ENCODE measurements at places on chromosomes 7 and 10.

- no peak for DNase-seq
Observed at GRCh38 chr7:142884286-142884640, 1.3 kb downstream of the TRPV6 start.

GRCh38 chr10:85915245-85915846, 451.2 kb downstream of the GRID1 start:
- no peak for DNase-seq

- DNase-seq = no peak
Observed at GRCh38 chr10:100873827-100874326, 38.9 kb upstream of the SLF2 start.

GRCh38 chr10:44950326-44951225, 9.0 kb upstream of the RASSF4 start:
- DNase-seq = no peak

DNA sequence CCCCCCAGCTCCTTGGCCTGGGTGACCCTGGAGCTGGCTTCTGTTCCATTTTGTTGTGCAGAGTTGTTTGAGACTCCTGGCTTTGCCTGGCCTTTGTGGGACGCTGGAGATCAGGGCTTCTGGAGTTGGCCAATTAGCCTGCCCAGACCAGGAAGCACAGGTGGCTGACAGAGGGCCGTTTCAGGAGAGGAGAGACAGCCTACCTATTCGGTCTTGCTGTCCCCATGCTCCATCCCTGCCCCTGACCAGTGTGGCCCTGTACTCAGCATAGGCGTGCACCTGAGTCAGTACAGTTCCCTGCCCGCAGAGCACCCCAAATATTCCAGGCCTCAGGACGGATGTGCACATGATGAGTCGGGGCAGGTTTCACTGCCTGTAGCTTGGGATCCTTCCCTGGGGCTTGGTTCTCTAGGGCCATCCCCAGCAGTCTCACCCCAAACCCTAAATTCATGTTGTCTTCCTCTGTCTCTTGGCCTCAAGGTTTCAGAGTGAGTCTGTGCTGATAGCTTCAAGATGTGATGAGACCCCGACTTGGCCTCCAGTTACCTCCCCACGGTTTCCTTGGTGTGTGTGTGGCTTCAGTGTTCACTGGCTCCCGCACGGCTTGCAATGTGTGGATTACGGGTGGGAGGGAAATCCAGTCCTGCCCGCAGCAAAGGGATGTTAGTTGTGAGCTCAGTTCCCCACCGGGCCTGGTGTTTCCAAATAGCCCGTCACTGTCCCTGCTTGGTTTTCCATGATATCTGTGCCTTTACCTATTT, 44.7 kb downstream of the HTRA1 start:
- DNase-seq = no peak

DNA sequence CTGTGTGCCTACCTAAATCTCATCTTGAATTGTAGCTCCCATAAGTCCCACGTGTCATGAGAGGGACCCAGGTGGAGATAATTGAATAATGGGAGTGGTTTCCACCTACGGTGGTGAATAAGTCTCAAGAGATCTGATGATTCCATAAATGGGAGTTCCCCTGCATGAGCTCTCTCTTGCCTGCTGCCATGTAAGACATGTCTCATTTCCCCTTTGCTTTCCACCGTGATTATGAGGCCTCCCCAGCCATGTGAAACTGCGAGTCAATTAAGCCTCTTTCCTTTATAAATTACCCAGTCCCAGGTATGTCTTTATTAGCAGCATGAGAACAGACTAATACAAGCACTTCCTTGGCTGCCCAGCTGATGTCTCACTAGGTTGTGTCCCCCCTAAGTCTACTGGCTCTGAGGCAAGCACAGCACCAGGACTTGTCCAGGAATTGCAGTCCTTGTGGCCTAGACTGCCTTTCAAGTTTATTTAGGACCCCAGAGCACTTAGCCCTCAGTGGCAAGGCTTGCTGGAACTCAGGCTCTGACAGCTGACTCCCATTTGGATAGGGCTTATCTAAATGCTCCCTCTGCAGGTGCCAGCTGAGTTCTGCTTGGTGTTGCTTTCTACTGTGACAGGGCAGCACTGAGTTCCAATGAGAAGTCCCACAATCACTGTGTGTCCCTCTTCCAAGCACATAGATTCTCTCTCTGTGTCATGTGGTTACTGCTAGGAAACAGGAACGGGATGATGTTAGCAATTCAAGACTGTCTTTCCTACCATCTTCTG, 59.0 kb upstream of the TAS2R16 start:
- no peak for DNase-seq

DNA sequence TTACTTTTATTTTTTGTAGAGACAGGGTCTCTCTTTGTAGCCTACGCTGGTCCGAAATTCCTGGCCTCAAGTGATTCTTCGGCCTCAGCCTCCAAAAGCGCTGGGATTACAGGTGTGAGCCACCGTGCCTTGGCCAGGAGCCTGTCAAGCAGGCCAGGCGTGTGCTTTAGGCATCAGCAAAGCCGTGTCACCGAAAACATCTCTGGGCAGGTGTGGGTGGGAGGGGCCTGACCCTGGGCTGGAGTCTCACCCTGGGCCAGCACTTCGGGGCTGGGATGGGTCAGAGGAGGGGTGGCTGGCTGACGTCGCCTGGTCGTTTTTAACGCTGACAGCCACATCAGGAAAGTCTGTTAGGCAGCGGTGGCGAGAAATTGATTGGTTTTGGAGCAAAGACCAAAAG, 80.9 kb downstream of the UNCX start:
- no peak for DNase-seq

GRCh38 chr7:30041526-30042269, 13.5 kb downstream of the PLEKHA8 start:
- DNase-seq = no peak

Measured in muscle of arm (tissue), 14 donors.